ENCODE measurements at places on chromosomes 7 and 10.

DNA sequence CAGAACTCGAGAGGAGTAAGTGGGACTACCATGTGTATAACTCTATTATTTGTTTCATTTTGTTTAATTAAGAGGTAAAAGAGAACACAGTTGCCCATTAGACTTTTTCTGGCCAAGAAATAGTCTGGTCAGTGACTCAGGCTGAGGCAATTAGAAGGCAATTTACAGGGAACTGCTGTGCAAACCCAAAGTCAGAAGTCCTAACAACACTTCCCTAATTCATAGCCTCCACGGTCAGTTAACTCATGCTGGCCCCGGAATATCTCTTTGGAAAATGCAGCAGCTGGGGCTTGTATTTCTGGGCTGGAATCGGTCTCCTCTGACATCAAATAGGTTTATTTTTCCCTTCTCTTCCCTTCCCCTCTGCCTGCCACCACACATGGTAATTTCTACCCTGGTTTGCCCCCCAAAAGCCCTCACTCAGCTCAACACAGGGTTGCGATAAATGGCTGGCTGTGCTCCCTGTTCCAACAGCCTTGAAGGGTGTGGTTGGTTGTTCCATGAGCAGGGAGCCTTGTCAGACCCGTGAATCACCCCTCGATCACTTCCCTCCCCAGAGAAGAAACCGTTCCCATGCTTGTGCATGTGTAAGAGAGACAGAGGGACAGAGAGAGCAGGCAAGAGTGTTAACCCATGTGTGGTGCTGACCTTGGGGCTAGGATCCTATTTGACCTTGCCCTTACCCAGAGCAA is 5.3 kb downstream of the SH3PXD2A start:
- no peak for DNase-seq

GRCh38 chr7:73820013-73820412 is 10.8 kb upstream of the CLDN4 start:
- no peak for DNase-seq

- DNase-seq, result no peak
Measured at GRCh38 chr7:150945171-150945852, 32.8 kb downstream of the KCNH2 start.

DNA sequence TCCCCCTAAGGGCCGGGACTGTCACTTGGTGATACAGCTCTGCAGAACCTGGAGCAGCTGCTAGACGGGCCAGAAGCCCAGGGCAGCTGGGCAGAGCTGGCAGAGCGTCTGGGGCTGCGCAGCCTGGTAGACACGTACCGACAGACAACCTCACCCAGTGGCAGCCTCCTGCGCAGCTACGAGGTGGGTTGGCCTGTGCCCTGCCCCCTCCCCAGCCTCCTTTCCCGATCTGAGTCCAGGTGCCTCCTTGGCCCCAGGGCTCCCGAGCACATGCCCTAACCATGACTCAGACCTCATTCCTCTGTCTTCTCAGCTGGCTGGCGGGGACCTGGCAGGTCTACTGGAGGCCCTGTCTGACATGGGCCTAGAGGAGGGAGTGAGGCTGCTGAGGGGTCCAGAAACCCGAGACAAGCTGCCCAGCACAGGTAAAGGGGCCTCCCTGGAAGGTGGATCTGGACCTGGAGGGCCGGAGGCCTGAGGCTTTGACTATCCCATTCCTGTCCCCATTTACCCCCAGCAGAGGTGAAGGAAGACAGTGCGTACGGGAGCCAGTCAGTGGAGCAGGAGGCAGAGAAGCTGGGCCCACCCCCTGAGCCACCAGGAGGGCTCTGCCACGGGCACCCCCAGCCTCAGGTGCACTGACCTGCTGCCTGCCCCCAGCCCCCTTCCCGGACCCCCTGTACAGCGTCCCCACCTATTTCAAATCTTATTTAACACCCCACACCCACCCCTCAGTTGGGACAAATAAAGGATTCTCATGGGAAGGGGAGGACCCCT is 6.4 kb downstream of the NFKB2 start:
- DNase-seq, result no peak

GRCh38 chr7:5478568-5479430 is 55.2 kb upstream of the TNRC18 start:
- no peak for DNase-seq

DNA sequence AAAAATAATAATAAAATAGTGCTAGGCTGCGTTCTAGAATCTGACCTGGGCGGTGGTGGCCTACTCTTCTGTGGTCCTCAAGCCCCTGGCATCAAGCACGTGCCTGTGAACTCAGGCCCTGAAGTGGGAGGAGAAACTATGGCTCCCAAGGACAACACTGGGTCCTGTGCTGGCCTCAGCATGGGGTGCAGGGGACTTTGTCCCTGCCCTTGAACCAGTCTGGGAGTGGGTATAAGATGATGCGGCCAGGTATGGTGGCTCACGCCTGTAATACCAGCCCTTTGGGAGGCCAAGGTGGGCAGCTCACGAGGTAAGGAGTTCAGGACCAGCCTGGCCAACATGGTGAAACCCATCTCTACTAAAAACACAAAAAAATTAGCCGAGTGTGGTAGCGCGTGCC is 5.5 kb downstream of the ZP3 start:
- DNase-seq, result no peak

Data from activated CD8-positive, alpha-beta memory T cell treated with anti-CD3 and anti-CD28 coated beads for 1 hour (primary cell).